ENCODE measurements at places on chromosomes 16 and 17.

GRCh38 chr16:72025404-72026114 lies 17.0 kb downstream of the DHODH start:
- DNase-seq = no peak

GRCh38 chr16:998211-998610 lies 16.6 kb downstream of the SOX8 start:
- DNase-seq = no peak

GRCh38 chr17:82383411-82383810 lies 11.8 kb downstream of the UTS2R start:
- DNase-seq = no peak

DNA sequence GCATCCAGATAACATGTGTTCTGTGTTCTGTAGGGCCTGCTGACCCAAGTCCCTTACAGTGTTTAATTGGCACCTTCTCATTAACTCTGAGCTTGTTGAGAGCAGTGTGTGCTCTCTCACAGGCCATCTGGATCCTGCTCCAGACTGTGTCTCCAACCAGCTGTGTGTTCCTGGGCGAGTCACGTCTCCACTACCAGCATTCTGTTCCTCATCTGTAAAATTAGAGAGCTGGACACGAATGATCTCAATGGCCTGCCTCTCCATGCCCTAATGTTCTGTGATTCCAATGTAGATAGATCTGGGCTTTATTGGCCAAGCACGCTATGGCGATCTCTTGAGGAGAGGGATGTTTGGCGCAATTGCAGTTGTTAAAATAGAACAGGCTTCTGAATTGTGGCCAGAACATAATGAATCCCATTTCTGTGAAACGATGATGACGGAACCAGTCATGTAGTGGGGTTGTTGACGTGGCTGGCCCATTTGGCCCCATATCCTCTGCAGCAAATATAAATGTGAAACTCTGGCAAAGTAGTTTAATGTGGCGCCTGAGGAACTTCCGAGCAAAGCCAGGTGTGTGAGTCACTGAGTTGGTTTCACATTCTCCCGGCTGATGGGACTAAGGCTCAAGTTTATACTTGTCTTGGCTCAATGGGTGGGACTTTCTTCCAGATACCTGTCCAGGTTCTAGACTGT lies 22.2 kb downstream of the TBX4 start:
- DNase-seq = no peak

DNA sequence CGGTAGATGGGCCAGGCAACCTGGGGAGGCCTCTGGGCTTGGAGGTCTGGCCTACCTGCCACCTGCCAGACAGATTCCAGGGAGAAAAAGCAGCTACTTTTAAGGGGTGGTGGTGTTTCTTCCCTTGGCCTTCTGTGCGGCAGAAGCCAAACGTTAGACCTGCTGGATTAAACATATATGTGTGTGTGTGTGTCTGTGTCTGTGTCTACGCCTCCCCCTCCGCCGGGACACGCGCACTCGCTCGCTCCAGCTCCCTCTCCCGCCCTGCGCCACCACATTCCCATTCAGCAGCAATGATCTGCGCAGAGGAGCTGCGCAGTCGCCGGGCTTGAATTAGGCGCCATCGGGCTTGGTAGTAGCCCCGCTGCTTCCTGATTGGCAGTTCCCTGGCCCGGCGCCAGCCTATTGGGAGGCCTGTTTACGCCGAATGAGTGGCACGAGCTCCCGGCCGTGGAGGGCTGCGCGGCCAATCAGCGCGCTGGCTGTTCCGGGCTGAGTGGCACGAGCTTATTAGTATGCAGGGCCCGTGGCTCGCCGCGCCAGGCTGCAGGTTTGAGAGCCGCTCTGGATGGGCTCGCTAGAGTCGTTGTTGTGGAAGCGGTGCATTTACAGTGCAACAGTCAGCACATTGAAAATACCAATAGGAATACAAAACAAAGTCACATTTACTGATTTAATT lies at the start of gene BAHCC1:
BAHCC1 (plus strand) TSS at position 537 of the 679 bp plus-strand sequence. CDS start 4,283 bp downstream, outside the sequence.
- DNase-seq = peak; percentile 100

- DNase-seq = peak; percentile 45
Measured at GRCh38 chr17:40854175-40854814, 12.7 kb downstream of the KRT12 start.

- no peak for DNase-seq
Measured at GRCh38 chr16:10813099-10813455, 5.5 kb downstream of the TVP23A start.

DNA sequence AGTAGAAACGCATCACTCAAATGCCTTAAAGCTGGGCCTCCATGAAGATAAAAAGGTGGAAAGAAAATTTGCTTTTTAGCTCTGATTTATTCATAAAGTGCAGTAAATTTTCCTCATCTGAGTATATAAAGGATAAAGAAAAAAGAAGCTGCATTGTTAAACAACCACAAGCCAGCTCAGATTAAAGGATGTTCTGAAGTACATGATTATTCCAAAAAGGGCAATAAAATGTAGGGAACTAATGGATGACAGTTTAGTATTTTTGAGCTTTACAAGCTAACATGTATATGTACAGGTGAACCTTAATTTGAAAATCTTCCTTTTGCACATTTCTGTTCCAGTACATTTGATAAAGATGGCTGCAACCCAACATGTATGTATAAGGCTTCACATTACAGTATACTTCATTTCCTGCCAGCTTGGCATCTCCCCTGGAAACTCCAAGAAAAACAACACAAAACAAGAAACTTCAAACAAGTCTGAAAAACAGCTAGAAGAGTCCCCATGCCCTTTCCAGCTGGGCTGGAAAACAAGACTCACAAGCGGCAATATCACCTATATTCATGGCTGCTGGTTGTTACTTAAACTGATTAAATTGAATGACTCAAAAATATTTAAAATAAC lies 225.7 kb downstream of the CEP112 start:
- no peak for DNase-seq

DNA sequence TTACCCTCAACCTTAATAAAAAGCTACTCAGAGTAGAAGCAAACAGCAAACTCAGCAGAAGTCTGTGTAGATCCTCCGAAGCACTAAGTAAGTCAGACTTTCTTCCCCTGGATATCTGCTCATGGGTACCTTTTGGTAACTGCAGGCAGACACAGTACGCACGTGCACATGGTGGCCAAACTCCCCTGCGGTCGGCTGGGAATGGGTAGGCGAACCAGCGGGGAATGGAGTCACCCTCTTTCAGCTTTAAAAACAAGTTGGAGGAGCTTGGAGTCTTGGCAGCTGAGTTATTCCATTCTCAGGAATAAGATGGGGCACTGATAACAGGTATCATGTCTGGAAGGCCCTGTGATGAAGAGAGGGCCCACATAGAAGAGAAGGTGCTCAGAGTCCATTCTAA lies 16.3 kb downstream of the CYB561 start:
- no peak for DNase-seq

DNA sequence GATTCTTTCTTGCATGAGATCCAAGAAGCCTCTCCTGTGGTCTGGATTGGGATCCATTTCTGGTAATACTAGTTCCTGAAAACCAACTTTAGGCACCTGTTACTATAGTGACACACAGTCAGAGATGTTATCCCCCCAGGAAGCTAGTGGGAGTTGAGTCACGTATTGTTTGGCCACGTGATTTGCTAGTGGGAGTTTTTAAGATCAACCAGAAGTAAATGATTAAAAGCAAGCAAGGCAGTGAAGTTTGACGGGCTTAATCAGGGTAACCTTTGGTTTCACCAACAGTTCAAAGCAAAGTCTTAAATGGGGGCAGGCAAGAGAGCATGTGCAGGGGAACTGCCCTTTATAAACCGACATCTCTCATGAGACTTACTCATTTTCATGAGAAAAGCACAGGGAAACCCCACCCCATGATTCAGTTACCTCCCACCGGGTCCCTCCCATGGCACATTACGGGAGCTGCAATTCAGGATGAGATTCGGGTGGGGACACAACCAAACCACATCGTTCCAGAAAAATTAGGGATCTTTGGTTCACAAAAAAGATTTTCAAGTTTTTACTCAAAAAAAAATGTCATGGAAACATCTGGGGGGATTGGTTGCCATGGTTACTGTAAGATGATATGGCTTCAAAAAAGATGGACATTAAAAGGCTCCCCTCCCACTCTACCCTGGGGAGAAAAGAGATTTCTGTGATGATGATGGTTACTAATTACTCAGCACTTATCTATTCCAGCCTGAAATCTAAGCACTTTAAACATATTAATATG lies 483.1 kb upstream of the ERCC4 start:
- DNase-seq = no peak

- DNase-seq = no peak
Measured at GRCh38 chr17:48484850-48485249, 46.0 kb downstream of the HOXB1 start.

DNA sequence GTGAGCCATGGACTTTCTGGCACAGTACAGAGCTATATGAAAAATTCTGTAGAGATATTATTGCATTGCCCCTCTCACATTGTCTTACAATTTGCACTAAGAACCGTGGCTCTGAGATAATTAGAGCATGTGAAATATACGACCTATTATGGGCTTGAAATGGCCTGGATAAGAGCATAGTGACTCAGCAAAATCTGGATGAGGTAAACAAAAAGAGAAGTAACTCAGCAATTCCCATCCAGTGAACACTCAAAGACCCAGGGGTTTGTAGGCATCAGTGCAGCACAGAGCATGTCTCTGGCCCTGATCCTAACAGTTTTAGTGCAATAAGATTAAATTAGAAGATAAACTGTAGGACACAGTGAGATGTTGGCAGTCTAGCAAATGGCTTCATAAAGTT lies 317.2 kb upstream of the MYOCD start:
- DNase-seq = no peak

DNA sequence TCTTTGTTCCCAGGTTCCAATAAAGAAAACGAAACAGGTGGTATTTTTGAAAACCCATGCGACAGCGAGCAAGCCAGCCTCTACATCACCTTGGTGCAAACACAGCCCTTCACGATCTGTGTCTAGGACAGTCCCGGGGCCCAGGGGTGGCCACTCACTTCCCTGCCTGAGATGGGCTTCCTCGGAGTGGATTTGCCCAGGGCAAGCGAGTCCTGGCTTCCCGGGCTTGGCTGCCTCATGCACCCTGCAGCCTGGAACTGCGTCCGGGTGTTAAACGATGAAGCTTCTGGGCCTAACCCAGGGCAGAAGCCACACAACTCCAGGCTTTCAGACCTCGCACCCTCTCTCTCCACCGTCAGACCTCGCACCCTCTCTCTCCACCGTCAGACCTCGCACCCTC lies 66.0 kb downstream of the RPH3AL start:
- no peak for DNase-seq

DNA sequence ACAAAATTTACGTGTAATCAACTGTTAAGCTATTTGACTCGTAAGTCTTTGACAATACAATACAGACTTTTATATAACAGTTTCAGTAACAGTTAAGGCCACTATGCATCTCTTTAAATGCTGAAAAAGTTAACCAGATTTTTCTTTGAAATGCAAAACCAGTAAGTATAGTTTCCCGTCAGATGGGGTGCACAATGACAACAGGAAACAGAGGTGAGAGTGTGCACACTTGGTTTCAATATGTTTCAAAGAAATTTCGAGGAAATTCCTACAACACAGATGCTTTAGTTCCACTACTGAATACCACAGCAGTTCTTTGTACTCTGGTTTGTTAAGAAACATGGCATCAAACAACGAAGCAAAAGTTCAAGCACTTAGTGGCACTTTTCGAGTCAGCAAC lies 48.4 kb downstream of the RNF157 start:
- DNase-seq = no peak

DNA sequence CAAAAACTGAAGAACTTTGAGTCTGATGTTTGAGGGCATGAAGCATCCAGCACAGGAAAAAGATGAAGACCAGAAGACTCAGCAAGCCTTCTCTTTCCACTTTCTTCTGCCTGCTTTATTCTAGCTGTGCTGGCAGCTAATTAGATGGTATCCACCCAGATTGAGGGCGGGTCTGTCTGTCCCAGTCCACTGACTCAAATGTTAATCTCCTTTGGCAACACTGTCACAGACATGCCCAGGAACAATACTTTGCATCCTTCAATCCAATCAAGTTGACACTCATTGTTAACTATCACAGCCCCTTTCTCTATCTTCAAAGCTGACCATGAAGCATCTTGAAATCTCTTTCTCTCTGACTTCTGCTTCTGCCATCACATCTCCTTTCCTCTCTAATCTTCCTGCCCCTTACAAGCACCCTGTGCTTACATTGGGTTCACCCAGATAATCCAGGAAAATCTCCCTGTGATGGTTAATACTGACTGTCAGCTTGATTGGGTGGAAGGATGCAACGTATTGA lies 115.9 kb upstream of the CDH13 start:
- DNase-seq = no peak

DNA sequence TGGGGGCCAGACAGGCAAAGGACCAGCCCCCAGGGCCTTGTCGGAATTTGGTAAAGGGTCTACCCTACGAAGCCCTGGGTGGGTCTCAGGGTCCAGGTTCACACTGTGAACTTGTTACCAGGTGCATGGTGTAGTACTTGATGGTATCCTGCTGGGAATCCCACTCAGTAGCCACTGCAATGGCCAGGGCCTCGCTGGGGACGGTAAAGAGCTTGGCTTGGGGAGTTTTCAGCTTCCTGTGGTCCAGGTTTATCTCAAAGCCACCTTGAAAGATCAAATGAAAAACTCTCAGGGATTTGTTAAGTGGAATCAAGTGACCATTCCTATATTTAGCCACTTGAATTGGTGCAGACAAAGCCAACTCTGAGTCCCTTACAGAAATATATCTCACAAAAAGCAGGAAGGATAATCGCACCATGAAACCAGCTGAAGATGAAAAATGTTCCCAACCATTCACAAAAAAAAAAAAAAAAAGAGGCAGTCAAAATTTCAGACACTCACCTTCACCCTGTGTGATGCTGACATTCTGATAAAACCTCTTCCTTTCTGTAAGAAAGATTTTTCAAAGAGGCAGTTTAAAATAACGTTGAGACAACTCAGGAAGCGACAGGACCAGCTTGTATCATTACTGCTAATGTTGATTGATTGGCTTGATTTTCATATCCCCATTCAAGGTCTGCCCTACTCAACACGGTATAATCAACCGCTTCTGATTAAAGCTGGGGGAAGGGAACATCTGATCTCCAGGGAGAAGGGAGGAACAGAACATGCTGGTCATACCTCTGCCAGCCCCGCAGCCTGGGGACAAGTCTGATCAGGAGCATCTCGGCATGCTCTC lies 10.6 kb downstream of the ATPAF2 start:
- no peak for DNase-seq

- DNase-seq = no peak
Measured at GRCh38 chr17:68301438-68301959, 10.2 kb downstream of the ARSG start.

DNA sequence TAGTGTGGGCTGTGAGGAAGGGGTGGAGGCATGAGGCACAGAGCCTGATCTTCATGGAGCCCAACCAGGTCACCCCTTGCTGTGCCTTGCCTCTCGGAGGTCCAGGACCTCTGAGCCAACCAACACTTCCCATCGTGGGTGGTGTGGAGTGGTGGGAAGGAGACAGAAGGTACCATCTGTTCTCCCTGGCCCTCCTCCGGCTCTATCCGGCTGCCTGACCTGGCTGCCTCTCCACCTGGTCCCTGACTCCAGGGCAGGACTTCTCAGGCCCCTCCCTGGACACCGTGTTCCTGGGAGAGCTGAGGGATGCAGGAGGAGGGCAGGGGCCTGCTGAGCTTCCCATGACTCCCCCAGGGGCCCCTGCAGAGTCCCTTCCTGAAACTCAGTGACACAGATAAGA lies 3.9 kb downstream of the PDK2 start:
- DNase-seq = no peak

All from hepatic stellate cell (primary cell).